ENCODE measurements at places on chromosomes 13 and 19. TPM values are rescaled to one million over a fixed set of nuclear protein-coding genes. Genes with fewer than 3 reads are reported as not detected.

The RNF17 gene
- 0.16 TPM for polyA plus RNA-seq

- DNase-seq, result no peak
Observed at GRCh38 chr13:48615049-48615448, 38.7 kb upstream of the CYSLTR2 start.

GRCh38 chr19:45701676-45702075, 9.2 kb downstream of the QPCTL start:
- DNase-seq, result no peak

GRCh38 chr19:24101459-24102115, 14.6 kb downstream of the ZNF254 start:
- no peak for DNase-seq
